ENCODE measurements at places on chromosomes 4 and X.

GRCh38 chrX:154748712-154749339 lies 2.1 kb downstream of the GAB3 start:
- DNase-seq: peak; percentile 53

GRCh38 chr4:71212216-71212615 lies 126.6 kb upstream of the SLC4A4 start:
- DNase-seq: no peak

- DNase-seq: no peak
These were observed 384.5 kb downstream of the RPA4 start for GRCh38 chrX:97268182-97268680.

- no peak for DNase-seq
These were observed 8.3 kb downstream of the PKD2 start for GRCh38 chr4:88015659-88016295.

DNA sequence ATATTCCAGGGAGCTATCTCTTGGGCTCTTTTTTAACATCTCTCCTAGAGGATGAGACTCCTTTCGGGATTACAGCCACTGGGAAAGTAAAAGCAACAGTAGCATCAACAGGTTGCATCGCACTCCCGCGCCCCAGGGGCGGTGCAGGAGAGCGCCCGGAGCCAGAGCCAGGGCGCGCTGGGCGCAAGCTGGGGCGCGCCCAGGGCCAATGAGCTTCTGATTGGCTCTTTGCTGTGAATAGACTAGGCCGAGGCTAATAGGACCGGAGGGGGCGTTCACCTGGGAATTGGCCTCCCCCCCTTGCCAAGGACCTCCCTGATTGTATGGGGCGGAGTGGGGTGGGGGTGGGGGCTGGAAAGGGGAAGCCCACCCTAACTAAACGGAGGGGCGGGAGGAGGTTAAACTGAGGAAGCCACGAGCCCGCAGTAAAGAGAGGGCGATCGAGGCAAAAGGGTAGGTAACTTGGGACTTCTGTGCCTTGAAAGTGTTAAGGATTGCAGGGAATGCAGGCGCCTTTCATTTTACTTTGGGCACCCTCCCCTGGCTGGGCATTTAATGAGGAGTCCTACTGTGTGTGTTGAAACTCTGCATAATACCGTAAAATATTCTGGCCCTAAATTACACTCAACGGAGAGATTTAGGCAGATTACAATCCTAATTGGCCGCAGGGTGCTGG lies 1.1 kb upstream of the ATOH1 start:
- no peak for DNase-seq

GRCh38 chr4:87406462-87406861 lies 15.5 kb upstream of the HSD17B11 start:
- DNase-seq: no peak

GRCh38 chr4:103091601-103092223 lies 7.9 kb downstream of the BDH2 start:
- peak; percentile 67 for DNase-seq

- no peak for DNase-seq
These were observed 102.1 kb downstream of the UCHL1 start for GRCh38 chr4:41358647-41359421.

- no peak for DNase-seq
These were observed 36.7 kb upstream of the RPS6KA6 start for GRCh38 chrX:84224741-84225140.

DNA sequence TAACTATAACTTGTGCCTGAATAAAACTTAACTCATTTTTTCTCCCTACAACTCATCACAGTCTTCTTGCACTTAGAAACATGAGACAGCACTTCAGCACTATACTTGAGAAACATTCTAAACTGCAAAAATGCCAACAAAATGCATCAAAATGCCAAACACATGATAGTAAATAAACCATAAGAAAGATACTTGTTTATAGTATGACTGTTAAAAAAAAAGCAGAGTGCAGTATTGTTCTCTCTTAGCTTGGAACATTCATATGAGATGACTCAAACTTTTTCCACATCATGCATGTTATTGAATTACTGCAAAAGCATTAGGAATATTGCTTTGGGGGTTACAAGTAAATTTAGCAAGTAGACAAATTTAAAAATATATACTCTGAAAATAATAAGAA lies 135.7 kb upstream of the ANXA10 start:
- DNase-seq: peak; percentile 44

GRCh38 chr4:88415982-88416381 lies 37.3 kb downstream of the HERC6 start:
- DNase-seq: no peak

- DNase-seq: peak; percentile 27
These were observed 214.4 kb upstream of the CPEB2 start for GRCh38 chr4:14787894-14788293.

- no peak for DNase-seq
These were observed 14.5 kb downstream of the SHISA3 start for GRCh38 chr4:42411803-42412202.

GRCh38 chr4:81896936-81897335 lies 425.2 kb upstream of the RASGEF1B start:
- no peak for DNase-seq

DNA sequence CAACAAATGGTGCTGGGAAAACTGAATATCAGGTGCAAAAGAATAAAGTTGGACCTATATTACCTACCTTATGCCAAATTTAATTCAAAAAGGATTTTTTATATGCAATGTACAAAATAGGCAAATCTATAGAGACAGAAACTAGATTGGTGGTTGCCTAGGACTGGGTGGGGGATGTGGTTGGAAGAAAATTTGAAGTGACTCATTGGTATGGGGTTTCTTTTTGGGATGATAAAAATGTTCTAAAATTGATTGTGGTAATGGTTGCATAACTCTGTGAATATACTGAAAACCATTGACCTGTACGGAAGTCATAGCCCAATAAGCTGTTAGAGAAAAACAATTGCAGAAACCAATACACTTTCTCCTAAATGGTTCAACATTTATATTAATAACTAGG lies 72.1 kb downstream of the COL4A5 start:
- DNase-seq: peak; percentile 25

DNA sequence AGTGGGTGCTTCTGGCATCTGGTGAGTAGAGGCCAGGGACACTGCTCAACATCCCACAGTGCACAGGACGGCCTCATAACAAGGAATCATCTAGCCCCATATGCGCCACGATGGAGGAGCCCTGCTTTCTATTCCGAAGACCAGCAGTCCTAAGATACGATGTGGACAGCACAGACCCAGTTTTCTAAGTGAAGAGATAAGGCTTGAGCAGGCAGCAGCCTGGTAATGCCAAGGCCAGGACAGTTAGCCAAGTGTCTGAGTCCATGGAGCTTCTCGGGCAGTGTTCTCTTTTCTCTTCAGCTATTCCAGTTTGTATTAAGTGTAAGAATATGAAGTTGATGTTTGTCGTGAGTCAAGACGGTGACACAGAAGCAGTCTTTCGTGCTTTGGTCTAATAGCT lies 112.7 kb downstream of the TBL1X start:
- no peak for DNase-seq

DNA sequence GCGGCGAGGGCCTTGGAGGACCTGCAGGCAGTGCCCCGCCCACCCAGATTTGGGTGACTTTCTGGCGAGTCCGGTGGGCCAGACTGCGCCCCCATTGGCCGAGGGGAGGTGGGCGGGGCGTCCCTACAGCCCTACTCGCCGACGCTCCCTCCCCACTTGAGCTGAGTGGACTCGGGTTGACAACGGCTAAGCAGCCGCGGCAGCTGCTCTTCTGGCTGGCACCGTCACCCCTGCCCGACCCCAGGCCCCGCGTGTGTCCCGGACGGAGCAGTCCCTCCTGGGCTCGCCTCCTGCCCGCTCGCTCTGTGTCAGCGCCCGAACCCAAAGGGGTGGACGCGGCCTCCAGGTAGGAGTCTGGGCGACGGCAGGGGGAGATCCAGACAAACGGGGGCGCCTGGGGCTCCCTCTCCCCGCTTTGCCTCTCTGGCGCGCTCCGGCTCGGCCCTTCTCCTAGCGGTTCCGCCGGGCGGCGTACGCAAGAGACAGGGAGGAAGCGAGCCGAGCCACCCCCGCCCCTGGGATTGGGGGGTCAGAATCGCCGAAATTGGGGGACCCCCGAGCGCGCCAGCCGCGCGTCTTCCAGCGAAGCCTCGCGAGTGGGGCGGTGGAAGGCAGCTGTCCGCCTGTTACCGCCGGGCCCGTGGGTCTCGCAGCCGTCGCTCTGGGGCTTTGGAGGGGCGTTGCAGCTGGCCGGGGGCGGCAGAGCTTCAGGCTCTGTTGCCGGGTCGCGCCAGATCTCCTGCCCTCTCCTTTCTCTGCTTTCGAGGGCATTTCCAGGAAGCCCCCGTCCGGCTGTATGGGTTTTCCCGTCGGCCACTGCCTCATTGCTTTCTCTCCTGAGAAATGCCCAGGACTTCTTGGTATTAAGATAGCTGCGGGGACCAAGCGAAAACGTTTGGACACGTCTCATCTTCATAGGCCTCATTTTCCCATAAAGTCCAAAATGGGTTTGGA lies 46.3 kb downstream of the STARD8 start:
- DNase-seq: peak; percentile 32

GRCh38 chr4:185036019-185036418 lies 17.7 kb downstream of the HELT start:
- DNase-seq: no peak

- no peak for DNase-seq
These were observed 34.0 kb upstream of the AMOT start for GRCh38 chrX:112874614-112875013.

DNA sequence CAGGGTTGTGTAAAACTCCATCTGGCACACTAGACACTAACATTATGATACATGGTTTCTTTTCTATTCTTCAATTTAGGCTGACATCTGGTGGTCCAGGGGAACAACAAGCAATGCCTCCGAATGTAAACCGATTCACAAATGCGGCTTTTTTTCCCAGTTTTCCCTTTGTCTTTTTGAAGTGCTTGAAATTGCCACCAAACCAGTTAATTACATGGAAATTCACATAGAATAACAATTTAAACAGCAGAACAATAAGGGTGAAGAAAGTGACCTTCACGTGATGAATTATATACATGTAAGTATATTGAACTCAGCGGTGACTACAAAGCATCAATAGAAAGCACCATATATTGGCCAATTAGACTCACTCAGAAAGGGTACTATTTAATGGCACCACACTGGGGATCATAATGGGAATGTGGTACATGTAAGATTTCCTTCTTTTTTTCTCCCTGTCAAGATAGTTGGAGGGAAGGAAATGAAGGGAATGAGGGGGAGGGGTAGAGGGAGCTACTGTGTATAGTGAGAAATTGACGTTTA lies 103.9 kb downstream of the MMRN1 start:
- no peak for DNase-seq

- no peak for DNase-seq
These were observed 401.3 kb upstream of the BOD1L1 start for GRCh38 chr4:14028862-14029261.

DNA sequence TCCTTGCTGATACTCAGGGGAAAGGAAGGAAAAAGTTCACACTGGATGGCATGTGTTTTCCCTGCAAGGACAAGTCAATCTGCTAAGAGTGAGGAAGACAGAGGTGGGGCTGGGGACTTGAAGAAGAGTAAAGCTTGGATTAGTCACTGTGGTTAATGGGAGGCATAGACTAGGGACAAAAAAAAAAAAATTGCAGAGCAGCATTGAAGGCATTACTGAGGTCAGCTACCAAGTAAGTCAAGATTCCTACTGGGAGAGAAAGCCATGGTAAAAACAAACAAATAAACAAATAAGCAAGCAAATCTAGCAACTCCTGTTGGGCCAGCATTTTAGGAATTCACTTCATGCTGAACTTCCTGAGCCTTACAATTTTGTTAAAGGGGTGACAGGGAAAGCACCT lies 58.2 kb upstream of the GPC4 start:
- peak; percentile 17 for DNase-seq

DNA sequence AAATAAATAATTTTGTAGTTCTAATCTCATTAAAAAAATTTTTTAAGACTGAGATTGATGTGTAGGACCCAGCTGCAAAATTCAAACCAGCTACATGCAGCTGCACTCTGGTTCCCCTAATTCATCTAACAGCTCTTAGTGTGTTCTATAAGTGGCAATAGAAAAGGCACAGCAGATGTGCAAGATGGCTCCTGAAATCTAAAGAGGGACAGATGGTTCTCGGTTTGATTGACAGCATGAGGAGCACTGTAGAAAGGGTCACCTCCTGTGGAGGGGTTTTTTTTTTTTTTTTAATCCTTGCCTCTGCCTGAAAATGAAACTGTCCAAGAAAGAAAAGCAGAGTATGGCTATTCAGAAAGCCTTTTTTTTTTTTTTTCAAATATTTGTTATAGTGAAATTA lies 16.9 kb upstream of the OCIAD1 start:
- no peak for DNase-seq

DNA sequence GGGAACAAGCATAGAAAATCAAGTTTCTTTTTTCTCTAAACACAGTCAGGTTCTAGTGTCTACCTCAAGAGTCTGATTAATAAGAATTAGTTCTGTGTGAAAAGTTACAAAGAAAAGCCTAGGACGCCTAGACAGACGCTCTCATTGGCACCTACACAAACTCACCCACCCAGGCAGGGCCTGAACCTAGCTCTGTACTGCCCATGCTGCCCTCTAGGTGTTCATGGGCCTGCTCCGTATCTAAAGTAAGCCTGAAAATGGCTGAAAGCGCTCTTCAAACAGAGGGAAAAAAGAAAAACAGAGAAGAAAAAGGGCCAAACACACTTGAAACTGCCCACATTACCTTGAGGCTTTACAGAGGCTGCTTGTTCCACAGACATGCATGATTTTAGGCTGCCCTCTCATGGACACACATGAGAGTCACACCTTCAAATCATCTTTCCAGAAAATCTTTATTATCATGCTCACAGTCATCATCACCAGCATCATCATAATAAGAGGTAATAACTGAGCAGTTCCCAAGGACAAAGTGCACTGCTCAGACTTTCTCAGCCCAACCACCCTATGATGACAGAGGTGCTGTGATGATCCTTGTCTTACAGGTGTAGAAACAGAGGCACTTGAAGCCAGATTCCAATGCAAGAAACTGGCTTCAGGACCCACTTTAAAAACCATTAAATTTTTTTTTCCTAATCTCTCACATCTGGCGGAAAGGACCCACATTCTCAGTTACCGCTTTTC lies 49.6 kb downstream of the MAP7D2 start:
- peak; percentile 45 for DNase-seq

GRCh38 chr4:137394018-137394417 lies 138.3 kb downstream of the PCDH18 start:
- DNase-seq: peak; percentile 69

- DNase-seq: peak; percentile 87
These were observed 752 bp upstream of the FGF5 start for GRCh38 chr4:80265571-80266252.

DNA sequence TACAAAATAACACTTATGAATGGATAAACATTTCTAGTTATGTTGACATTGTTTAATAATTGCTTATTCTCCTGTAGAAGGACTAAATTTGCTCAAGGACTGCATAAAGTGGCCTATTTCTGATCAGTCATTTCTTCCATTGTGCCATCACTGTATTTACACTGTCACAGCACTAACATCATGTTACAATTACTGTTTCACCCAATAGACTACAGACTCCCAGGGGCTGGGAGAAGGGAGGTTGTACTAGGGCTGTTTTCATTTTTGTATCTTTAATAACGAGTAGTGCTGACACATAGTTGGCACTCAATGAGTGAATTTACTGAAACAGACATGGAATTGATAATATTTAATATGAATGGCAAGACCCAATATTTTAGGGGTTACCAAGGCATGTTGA lies 139.5 kb downstream of the SLC10A7 start:
- no peak for DNase-seq

- no peak for DNase-seq
These were observed 98.4 kb downstream of the AREG start for GRCh38 chr4:74543231-74543781.

GRCh38 chr4:100254237-100254636 lies 64.0 kb upstream of the DDIT4L start:
- no peak for DNase-seq

Data from fibroblast of skin of back (primary cell).